ENCODE measurements at places on chromosomes 12 and 14. TPM values are rescaled to one million over a fixed set of nuclear protein-coding genes. Genes with fewer than 3 reads are reported as not detected.
A peak's percentile ranks its signal among the peaks of the same experiment; 100 is the strongest.

DNA sequence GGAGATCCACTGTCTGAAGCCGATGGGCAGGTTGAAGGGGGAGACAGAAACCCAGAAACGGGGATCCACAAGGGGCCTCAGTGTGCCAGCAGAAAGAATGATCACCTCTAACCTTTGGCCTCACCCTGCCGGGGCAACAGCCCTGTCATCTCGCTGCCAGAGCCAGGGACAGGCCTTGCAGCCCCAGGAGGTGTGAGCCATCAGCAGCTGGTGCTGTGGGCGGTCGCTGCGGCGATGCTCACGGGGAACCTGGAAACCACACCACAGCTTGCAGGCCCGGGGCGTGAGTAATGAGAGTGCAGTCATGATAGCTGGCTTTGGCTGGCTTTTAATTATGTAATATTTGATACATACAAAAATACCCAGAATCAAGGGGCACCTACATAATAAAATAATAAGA lies 4.7 kb upstream of the TTC7B start:
- DNase-seq = peak; percentile 70

PRH2 gene
- total RNA-seq = not detected

DNA sequence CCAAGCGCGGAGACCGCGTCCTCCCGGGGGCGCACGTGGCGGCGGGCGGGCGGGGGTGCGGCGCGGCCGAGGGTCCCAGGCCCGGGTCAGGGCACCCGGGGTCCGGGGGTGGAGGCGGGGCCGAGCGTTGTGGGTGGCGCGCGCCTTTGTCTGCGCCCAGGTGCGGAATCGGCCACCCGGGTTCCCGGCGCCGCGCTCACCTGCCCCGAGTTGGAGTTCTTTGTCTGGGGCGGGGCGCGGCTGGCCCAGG lies 50.1 kb downstream of the LRCOL1 start:
- no peak for DNase-seq

GRCh38 chr14:65502676-65503124 lies 90.2 kb downstream of the FUT8 start:
- DNase-seq = no peak

- DNase-seq = no peak
Measured at GRCh38 chr12:13719986-13720385, 261.4 kb downstream of the GRIN2B start.

Measured in left lobe of liver (tissue), 2 donors.